Immature natural killer cell (primary cell): ENCODE measurements at places on chromosomes 5 and 9. TPM values are rescaled to one million over a fixed set of nuclear protein-coding genes. Genes with fewer than 3 reads are reported as not detected.
A peak's percentile ranks its signal among the peaks of the same experiment; 100 is the strongest.

- H3K4me1 ChIP-seq, result peaks cover 8% of the 10 kb centered on the region
- no peaks in the 10 kb centered on the region for H3K36me3 ChIP-seq
- no peaks in the 10 kb centered on the region for H3K27me3 ChIP-seq
- H3K27ac ChIP-seq, result no peak overlapping the region
These were observed 55.3 kb upstream of the SARDH start for GRCh38 chr9:133793471-133793870.

DNA sequence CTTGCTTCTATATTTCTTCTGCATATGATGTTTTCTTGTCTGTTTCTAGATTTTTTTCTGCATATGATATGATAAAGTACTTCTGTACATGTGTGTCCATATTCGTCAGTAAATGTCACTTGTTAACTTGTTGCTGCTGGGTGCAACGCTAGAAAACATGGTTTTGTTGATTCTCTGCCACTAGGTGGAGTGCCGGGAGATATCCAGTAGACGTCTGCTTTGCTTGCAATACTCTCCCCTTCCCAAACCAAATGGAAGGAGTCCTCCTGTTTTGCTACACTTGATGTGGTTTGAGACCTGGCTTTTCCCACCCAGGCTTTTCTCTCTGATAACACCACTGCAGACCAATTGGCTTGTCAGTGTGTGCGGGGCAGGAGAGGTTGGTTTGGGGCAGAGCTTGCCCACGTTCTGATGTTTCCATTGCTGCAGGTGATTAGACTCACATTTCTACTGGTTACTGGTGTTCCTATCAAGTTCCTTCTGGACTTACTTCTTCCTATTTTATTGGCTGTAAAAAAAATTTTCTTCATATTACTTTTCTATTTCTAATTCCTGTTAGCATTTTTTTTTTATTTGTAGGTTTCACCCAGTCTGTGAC is 900.0 kb upstream of the CDH10 start:
- H3K4me1 ChIP-seq, result no peaks in the 10 kb centered on the region
- no peak for DNase-seq
- H3K36me3 ChIP-seq, result no peaks in the 10 kb centered on the region
- no peaks in the 10 kb centered on the region for H3K27me3 ChIP-seq

The PCDHB13 gene
- not detected for polyA plus RNA-seq

DNA sequence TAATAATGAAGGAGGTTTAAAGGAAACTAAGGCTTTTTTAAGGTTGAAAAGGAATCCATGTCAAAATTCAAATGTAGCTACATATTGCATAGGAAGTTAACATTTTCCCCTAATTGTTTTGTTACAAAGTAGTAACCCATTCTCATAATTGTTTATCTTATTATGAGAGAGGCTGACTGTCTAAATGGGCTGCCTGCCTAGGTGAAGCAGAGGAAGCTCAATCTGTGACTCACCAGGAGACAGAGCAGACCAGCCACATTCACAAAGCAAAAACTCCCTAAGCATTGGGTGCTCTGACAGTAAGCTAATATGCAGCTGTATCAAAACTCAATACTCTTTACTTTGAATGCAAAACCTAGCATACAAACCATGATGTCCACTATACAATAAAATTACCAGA is 208.5 kb downstream of the ROR2 start:
- no peaks in the 10 kb centered on the region for H3K4me1 ChIP-seq
- H3K4me3 ChIP-seq, result no peak overlapping the region
- peaks cover 7% of the 10 kb centered on the region for H3K27me3 ChIP-seq
- DNase-seq, result no peak
- no peak overlapping the region for H3K27ac ChIP-seq

The ANP32B gene
- 33.9 TPM for polyA plus RNA-seq

- no peak overlapping the region for H3K4me3 ChIP-seq
- DNase-seq, result no peak
- no peaks in the 10 kb centered on the region for H3K27me3 ChIP-seq
These were observed 19.3 kb downstream of the SLIT3 start for GRCh38 chr5:169281625-169282024.

The SRD5A1 gene
- 9.6 TPM for polyA plus RNA-seq

The ROR2 gene
- polyA plus RNA-seq, result not detected

GRCh38 chr5:126248611-126249010 is 174.6 kb upstream of the GRAMD2B start:
- no peaks in the 10 kb centered on the region for H3K4me1 ChIP-seq
- no peaks in the 10 kb centered on the region for H3K27me3 ChIP-seq
- no peak overlapping the region for H3K27ac ChIP-seq
- H3K4me3 ChIP-seq, result no peak overlapping the region
- no peaks in the 10 kb centered on the region for H3K36me3 ChIP-seq

DNA sequence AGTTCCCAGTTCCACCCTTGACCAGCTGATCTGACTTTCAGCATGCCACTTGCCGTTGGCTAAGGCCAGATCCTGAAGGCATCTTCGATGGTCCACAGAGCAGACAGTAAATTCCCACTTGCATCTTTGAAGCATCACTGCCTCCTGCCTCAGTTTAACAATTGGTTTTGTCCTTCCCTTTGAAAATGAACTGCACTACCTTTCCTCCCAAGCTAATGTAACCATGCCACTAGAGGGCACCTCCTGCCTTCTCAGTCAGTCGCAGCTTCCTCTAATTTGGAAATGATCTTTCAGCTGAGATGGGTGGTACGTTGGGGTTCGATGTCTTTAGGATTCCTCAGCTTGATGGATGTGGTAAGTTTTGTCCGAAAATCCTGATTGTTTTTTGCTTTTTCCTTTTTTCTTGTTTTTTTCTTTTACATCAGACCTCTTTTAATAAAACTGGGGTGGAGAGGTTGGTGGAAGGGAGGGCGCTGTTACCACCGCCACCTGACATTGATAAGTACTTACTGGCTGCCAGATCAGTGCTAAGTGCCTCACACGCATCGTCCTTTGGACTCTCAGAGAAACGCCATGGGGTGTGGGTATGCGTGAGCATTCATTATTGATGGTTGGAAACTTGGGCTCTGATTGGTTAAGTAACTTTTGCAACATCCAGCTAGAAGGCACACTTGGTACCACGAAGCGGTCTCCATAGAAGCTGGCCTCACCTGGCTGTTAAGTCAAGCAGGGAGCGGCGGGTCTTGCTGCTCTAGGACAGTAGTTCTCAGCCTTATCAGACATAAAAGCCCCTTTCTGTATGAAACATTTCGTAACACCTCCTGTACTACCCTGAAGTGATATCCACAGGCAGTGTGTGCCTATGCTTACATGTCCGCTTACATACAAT is 16.9 kb downstream of the PTTG1 start:
- no peaks in the 10 kb centered on the region for H3K36me3 ChIP-seq
- H3K4me3 ChIP-seq, result peak overlapping the region; percentile 92
- peak overlapping the region; percentile 78 for H3K27ac ChIP-seq
- peak; percentile 55 for DNase-seq
- H3K4me1 ChIP-seq, result peaks cover 27% of the 10 kb centered on the region

DNA sequence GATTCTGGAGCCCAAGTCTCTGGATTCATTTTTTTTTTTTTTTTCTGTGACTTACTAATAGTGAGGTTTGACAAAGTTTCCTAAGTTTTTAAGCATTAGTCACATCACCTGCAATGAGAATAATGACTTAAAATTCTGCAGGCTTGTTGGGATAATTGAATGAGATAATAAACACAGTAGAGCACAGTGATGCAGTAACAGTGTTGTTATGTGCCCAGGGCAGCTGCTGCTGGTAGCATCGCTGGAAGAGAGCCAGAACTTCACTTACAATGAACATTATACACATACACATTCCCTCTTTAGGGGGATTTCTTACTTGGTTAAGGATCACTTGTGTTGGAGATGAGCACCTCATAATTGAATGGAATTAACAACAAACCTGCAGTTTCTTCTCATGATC is 78.9 kb downstream of the ALDH7A1 start:
- no peaks in the 10 kb centered on the region for H3K36me3 ChIP-seq
- DNase-seq, result no peak
- no peaks in the 10 kb centered on the region for H3K27me3 ChIP-seq

The CTSV gene
- polyA plus RNA-seq, result not detected

GRCh38 chr9:33131790-33132772 is 35.1 kb downstream of the B4GALT1 start:
- peaks cover 26% of the 10 kb centered on the region for H3K27me3 ChIP-seq
- H3K36me3 ChIP-seq, result peaks cover 41% of the 10 kb centered on the region
- H3K4me3 ChIP-seq, result no peak overlapping the region
- peaks cover 89% of the 10 kb centered on the region for H3K4me1 ChIP-seq
- no peak for DNase-seq
- H3K27ac ChIP-seq, result peak overlapping the region; percentile 100
